Stimulated activated CD4-positive, alpha-beta T cell treated with anti-CD3 and anti-CD28 coated beads, Interleukin-4, amount 100 ng/mL, for 48 hours (primary cell): ENCODE measurements at places on chromosomes 16 and 17.

DNA sequence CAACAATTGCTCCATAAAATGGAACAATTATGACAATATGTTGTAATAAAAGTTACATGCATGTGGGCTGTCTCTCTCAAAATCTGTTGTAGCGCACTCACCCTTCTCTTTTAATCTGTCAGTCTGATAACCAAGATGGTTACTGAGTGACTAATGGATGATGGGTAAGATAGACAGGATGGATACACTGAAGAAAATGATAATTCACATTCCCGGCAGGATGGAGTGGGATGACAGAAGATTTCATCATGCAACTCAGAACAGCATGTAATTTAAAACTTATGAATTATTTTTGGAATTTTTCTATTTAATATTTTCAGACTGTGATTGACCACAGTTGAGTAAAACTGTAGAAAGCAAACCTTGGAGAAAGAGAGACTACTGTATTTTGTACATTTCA is 30.5 kb downstream of the CDH13 start:
- no peak for DNase-seq

- DNase-seq, result no peak
These were observed 900.8 kb upstream of the GOT2 start for GRCh38 chr16:59634951-59635350.

DNA sequence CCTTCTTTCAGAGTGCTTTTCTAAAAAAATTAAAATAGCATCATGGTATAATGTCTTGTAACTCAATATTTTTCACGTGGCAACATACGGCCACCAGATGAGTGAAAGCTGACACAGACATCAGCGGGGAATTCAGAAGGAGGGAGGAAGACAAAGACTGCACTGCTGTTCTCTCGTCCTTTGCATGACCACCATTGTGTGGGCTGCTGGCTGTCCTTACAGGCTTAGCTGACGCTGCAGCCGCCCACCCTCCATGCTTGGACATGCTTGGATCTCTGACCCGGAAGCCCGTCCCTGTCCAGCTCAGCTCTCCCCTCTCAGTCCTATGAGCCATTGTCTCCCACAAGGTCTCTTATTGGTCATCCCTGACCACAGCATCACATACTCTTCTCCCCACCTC is 11.4 kb upstream of the MLYCD start:
- DNase-seq, result no peak

DNA sequence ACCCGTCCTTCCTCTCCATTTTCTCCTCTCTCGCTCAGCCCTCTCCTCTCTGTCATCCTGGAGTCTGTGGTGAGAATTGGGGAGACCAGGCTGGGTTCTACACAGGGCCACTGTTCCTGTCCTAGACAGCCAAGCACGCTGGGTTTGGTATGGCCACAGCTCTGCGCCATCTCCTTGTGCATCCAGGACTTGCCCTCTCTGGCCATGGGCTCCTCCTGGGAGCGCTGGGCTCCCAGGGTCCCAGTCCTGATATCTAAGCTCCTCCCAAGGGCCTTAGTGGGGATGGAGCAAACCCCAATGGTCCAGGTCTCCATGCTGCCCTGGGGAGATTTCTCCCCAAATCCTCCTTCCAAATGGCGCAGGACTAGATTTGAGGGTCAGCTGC is 27.2 kb upstream of the ITGA3 start:
- no peak for DNase-seq

DNA sequence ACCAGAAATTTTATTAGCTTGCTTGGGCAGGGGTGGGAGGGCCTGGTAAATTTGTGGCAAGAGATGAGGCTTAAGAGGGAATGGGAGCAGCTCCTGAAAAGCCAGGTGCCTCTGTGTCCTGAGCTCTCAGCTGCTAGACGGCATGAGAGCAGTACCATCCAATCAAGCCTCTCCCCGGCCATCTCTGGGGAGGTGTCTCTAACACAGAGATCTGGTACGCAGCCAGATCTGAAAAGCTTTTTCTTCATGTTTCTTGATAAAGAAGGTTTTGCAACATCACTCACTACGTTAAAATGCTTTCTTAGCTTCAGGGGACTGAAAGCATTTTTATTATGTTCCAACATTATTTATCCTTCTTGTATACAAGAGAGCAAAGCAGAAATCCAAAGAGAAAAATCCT is 488.2 kb downstream of the RBFOX1 start:
- DNase-seq, result no peak

- DNase-seq, result no peak
These were observed 13.3 kb upstream of the COG7 start for GRCh38 chr16:23466162-23466885.

DNA sequence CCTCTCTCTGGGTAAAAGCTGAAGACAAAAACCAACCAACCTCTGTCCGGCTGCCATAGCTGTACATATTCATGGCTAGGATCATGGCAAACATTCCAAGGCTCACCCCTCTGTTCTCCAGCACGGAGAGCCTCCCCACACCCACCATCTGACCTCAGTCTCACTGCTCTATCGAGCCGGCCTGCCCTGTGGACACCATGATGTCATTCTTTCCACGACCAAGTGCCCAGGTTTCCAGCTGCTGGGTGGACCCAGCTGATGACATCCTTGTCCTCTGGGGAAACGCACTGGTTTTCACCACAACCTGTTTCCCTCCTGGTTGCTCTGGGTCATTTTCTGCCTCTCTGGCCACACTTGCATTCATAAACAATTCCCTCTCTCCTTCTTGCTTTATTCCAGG is 67.7 kb downstream of the NDEL1 start:
- DNase-seq, result no peak

GRCh38 chr16:8649829-8650554 is 24.4 kb upstream of the ABAT start:
- no peak for DNase-seq

- DNase-seq, result no peak
These were observed 3.4 kb downstream of the CHST6 start for GRCh38 chr16:75491876-75492275.

GRCh38 chr17:52106072-52106471 is 52.4 kb downstream of the CA10 start:
- DNase-seq, result no peak
